ENCODE measurements at places on chromosomes 13 and 19. TPM values are rescaled to one million over a fixed set of nuclear protein-coding genes. Genes with fewer than 3 reads are reported as not detected.

Gene LGALS4
- 4.5 TPM for total RNA-seq

Gene RFPL4A
- total RNA-seq = not detected

Gene KCNK6
- 3.2 TPM for total RNA-seq

Gene ZNF837
- total RNA-seq = 3.1 TPM

Gene SUCLA2
- total RNA-seq = 35.8 TPM

Gene ZNF492
- total RNA-seq = 0.71 TPM

All from activated B cell treated with CpG ODN at 0.5 μM for 24 hours (primary cell).